ENCODE measurements at places on chromosomes 3 and 15.

GRCh38 chr3:116199063-116199462 is 246.2 kb downstream of the LSAMP start:
- DNase-seq: no peak

- DNase-seq: peak; percentile 35
These were observed 8.6 kb downstream of the TFRC start for GRCh38 chr3:196073255-196073753.

- DNase-seq: no peak
These were observed 1.9 kb downstream of the MAP2K1 start for GRCh38 chr15:66388576-66388975.

- no peak for DNase-seq
These were observed 469 bp downstream of the GUCA1C start for GRCh38 chr3:108953210-108953609.

DNA sequence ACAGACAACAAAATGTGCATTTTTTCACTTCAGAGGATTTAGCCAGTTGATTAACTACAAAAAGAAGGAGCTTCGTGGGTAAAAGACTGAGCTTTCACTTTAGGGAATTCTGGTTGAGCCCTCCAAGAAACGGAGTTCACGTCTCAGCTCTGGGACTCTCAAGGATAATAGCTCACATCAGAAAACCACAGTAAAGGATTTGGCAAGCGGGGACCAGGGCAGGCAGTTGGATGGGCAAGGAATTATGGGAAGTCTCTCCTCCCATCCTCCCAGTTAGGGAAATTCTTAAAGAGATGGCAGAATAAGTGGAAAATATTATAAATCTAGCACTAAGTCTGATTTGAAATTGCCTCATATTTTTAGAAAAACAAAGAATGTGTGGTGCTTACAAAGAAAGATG is 188.3 kb upstream of the EOMES start:
- DNase-seq: no peak

DNA sequence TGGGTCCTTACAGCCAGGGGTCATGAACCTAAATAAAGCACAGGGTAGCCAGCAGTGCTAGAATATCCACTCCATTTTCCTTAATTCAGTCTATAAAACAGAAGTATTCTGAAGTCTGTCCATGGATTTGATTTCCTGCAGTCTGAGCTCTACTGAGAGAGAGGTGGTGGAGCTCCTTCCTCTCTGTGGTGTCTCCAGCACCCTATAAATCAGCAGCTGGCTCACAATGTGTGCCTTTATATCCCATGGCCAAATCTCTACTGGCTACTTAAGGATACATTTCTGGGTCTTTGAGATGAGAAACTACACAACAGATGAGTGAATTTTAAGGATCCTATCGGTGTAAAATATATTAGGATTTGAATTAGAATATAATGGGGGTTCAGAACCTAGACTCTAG is 339.9 kb upstream of the RBMS3 start:
- peak; percentile 6 for DNase-seq

- no peak for DNase-seq
These were observed 7.1 kb downstream of the TJP1 start for GRCh38 chr15:29815000-29815710.
